ENCODE measurements at places on chromosomes 6 and 20.

DNA sequence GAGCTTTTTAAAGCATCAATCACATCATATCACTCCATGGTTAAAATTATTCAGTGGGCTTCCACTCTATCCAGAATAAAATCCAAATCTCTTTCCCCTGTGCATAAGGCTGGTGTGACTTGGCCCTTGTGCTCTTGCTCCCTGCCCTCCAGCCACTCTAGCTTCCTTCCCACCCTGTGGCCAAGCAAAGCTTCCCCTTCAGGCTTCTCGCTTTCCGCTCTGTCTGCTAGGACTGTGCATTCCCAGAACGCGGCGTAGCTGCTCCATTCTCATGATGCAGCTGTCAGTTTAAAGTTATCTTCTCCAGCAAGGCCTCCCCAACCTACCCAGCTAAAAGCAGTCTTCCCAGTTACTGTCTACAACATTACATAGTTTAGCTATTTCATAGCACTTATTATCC, 19.4 kb upstream of the KCNK16 start:
- DNase-seq: no peak

DNA sequence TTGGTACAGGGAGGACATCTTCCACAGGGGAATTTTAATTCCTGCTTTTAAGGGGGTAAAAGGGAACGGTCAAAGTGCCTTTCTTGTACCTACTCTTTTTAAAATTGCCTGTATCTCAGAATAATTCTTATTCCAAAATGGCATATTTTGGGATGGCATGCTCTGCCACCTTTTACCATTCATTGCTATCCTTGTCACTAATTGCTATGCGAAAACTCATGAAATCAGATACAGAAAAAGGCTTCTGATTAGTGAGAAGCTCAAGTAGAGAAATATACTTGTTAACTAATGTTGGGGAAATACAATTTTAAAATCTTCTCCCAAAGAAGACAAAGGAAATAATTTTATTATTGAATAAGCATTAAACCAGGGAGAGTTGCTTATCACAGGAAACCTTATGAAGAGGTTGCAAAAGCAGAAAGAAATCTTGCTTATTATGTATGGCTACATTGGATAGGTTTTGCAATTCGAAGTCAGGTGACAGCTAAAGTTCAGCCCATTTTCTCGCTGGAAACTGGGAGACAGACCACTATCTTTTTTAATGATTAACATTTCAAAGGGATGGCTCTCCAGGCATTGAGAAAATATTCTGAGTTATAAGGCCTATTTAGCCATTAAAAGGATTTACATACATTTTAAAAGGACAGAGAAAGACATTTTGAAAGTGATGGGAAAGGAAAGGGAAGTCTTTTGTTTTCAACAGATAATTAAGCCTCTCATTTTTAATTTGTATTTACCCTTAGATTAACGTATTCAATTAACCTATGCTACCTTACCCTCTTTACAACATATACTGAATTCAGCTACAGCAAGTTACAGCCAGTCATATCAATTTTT, 110.3 kb upstream of the PRSS16 start:
- DNase-seq: no peak

DNA sequence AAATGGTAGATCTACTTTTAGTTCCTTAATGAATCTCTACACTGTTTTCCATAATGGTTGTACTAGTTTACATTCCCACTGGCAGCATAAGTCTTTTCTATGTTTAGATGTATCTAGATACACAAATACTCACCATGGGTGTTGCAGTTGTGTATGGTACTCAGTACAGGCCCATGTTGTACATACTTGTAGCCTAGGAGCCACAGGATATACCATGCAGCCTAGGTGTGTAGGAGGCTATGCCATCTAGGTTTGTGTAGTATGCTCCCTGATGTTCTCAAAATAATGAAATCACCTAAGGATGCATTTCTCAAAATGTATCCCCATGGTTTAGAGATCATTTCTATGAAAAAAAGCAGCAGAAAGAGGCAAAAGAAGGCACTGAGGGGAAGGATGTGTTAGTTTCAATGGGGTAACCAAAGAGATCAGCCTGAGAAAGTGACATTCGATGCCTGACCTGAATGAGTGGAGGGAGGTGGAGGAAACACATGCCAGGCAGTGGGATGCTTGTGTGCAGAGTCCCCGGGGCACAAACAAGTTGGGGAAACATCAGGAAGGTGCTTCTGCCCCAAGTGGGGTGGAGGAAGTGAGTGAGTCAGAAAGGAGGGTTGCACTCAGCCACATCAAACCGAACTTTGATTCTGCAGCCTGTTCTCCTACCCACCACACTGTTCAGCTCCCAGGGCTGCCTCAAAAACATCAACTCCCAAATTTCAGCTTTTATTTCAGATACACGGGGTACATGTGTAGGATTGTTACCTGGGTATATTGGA, 191.2 kb downstream of the ZNF217 start:
- DNase-seq: no peak

- no peak for DNase-seq
Measured at GRCh38 chr20:53708129-53708968, 114.7 kb upstream of the ZNF217 start.

DNA sequence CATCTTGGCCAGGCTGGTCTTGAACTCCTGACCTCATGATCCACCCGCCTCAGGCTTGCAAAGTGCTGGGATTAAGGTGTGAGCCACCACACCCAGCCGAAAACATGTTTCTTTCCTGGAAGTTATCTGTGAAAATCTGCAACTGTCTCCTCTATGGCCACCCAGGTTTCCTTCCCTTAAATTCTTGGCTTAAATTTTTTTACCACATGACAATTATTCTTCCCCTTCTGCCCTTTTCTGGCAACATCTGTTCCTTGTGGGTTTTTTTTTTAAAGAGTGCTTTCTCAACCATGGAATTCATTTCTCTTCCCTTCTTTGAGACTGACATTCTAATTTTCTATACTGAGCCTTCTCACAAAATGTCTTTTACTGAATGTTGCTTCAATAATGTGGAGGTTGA, 59.6 kb downstream of the DOK5 start:
- DNase-seq: no peak

- no peak for DNase-seq
Measured at GRCh38 chr6:128410584-128410983, 109.8 kb downstream of the PTPRK start.

DNA sequence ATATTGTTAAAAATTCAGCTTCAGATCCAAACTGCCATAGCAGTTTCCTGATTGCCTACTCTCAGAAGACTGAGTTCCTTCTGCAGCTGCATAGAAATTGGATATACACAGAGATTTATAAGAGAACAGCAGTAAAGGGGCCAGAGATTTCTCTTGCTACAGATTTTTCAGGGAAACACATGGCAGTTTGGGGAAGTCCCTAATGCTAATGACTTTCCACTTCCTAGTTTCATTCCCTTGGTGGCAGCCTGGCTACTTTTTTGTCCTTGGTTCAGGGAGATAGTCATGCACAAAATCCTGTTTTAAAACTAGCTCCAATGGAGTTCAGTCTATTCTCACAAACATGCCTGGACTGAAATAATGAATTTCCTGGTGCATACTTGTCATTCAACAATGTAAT, 125.3 kb upstream of the PLCB4 start:
- no peak for DNase-seq

DNA sequence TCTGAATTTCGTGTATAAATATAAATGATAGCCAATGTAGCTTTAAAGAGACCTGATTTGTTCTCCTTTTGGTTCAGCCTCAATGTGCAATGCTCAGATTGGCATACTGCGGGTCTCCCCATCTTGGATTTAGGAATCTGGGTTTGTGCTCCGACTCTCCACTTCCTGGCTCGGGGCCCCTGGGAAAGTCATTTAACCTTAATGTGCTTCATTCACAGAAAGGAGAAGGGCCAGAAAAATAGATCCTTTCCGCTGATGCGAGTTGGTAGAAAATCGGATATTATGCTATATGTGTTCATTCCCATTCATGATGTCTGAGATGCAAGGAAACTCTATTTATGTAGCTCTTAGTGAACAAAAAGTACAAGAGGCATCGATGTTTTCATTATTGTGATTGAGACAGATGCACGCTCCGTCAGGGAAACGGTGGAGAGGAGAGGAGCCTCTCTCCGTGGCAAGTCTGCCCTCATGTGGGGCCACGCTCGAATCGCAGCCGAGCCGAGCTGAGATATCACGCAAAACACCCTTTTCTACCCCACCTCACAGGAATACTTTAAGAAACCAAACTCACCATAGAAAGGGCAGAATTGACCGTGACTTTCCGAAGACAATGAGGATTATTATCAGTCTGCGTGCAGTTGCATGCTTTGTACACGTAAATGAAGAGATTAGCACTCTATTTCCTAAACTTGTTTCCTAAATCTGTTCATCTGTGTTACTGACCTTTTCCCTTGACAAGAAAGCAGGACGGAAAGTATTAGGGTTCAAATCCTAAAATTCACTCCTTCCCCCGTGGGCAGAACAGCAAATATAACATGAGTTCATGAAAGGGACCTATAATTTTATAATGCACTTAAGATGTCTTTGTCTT, 136.6 kb downstream of the COL9A1 start:
- peak; percentile 7 for DNase-seq

- DNase-seq: no peak
Measured at GRCh38 chr6:2745246-2745645, 5.5 kb downstream of the MYLK4 start.

DNA sequence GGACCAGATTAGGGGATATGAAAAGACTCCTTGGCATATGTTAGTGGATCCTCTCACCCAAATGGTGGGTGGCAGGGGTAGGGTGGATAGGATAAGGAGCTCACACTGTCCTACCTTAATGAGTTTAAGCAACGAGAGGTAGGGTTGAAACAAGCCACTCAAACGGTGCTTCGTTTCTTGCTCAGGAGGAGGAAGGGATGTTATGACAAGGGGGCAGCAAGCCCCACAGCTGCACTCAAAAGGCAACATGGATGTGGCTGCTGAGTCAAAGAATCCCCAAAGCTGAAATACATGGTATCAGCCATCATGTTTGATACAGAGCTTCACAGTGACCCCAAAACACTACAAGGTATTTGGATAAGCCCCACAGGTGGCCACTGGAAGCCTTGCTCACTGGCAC, 8.4 kb upstream of the IDH3B start:
- no peak for DNase-seq

- no peak for DNase-seq
Measured at GRCh38 chr20:23289249-23289648, 61.3 kb upstream of the NXT1 start.

GRCh38 chr6:142568857-142569597, 267.2 kb downstream of the ADGRG6 start:
- DNase-seq: no peak

DNA sequence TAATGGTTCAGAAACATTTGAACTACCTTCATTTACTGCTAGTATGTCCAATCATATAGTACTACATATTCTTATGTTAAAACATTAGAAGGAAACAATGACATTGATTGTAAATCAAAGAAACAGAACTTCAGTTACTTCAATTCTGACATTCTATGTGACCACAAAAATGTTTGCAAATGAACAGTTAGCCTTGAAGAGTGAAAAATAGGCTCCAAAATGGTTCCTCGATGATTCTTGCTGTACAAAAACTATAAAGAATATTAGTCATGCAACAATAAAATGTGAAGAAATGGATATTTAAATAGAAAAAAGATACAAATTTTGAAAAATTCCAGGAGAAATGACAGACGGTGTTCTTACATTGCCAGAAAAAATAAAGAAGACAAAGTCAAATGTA, 686.9 kb downstream of the BCKDHB start:
- no peak for DNase-seq

DNA sequence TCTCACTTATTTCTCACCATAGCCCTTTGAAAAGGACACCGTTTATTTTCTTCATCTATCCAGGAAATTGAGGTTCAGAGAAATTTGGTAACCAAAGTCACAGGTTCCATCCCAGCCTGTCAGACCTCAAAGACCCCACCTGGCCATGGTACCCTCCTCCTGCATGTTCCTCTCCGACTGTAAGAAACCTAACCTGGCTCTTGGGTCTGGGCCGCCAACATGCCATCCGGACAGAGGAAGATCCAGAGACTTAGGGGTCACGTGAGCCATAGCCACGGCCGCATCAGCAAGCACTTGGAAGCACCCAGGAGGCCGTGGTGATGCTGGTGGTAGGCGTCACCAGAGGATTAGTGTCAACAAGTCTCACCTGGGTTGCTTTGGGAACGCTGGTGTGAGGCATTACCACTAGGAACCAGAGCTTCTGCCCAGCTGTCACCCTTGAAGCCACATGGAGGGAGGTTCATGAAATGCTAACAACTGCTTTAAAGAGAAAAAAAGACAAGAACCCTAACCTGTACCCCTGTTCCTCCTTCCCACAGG, 177.1 kb downstream of the EYA2 start:
- no peak for DNase-seq

DNA sequence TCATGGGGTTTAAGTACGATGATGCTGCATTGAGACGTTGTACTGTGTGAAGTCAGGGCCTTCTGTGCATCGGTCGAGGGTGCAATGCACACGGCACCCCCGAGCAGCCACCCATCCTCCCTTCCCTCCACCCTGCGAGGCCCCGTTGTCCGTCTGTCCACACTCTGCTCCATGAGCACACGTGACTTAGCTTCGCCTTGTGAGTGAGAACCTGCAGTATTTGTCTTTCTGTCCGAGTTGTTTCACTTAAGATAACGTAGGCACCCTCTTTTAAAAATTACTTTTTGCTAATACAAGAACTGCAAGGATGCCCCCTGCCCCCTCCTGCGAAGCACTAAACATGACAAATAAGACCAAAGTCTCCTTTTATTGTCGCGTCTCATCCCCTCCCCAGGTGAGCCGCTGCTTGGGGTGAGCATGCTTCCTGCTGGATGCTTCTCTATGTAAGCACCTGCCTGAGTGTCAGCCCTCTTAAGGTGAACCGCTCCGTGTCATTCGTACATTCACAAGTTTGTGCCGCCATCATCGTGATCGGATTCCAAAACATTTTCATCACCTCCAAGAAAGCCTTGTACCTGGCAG, 3.6 kb upstream of the RBBP8NL start:
- no peak for DNase-seq

- DNase-seq: no peak
Measured at GRCh38 chr20:32354592-32355416, 3.3 kb upstream of the ASXL1 start.
